ENCODE measurements at places on chromosomes 3 and 15.

- DNase-seq = no peak
These were observed 6.9 kb upstream of the GHRL start for GRCh38 chr3:10299679-10300078.

GRCh38 chr3:136262559-136262958, 12.4 kb downstream of the PCCB start:
- no peak for DNase-seq

DNA sequence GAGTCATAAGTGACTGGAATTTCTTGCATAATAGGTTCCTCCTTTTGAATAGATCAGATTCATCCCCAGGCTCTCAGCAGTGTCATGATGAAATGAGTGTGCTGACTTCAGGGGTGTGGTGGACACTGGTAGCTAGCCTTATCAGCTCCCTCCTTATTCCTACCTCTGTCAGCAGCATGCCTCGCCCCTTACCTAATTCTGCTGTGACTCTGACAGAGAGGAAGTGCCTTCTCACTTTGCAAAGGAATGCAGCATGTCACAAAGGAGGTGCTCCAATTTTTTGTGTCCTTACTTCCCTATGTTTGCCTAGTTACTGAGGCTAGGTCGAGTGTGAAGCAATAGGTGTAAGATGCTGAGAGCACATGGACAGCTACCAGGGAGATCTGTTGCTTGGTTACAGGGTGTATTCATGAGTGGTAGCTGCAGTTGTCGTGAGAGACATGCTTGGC, 90.6 kb downstream of the TNFAIP8L3 start:
- peak; percentile 15 for DNase-seq

DNA sequence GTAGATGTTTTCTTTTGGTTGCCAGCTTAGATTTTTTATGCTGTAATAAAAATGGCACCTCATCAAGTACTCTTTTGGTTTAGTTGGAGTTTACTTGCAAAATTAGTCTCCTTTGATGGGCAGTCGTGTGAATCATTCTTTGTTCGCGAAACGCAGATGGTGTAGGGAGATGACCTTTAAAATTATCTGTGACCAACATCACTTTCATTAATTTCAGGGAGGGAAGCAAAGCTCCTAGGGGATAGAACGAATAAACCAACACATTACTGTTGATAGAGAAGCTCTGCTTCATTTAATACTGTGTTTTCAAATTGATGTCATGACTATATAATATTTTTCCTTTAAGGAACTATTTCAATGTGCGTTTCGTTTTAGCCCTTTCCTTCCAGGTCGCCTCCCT, 67.4 kb downstream of the USP13 start:
- DNase-seq = no peak

DNA sequence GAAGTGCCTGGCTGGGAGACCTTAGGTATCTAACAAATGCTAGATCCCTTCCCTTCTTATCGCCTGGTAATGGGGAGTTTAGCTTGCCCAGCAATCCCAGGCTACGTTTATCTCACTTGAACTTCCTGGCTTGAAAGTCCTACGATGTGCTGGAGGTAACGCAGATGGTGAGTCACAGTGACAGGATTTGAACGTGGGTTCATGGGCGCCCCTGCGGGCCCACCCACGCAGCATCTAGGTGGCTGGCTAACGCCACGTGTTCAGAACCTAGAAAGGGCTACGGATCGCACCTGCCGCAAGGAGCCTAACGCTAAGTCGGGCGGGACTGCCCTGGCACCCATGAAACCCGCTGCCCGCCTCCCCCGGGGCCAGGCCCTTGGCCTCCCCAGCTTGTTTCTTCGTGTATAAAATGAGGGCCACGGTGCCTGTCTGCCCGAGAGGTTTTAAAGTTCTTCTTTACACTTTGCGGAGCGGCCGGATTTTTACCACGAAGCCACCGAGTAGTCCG, 600 bp upstream of the USP3 start:
- no peak for DNase-seq

GRCh38 chr15:25568751-25569150, 129.9 kb upstream of the UBE3A start:
- peak; percentile 41 for DNase-seq

DNA sequence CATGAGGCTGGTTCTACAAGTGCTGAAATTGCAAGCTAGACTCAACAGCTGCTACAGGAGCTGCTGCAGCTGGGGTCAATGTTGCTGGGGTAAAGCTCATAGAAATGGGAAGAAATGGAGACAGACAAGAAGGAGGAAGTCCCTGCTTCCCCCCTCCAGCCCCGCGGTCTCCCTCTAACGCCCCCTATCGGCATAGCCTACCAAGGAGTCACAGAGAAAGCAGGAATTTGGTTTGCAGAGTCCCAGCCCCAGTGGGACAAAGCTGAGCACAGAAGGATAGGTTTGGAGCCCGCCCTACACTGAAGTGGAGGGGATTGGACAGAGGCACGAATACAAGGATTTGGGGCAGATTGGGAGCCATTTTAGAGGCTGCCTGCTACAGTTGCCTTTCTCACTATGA, 176.9 kb upstream of the ANKRD28 start:
- no peak for DNase-seq

DNA sequence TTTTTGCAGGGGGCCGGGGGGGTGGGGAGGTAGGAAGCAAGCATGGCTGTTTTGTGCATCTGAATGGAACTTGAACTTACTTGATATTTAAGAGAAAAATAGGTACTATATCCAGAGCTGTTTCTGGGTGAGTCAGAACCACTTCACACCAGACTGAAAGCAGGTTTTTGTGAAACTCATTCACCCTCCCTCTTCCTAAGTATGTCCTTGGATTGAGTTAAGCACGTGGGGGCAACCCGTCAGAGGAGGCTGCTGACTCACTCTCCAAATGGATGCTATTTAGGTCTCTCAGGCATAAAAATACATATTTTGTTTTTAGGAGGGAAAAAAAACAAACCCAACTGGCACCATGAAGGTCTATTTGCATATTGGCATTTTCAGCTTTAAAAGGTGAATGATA, 270.3 kb downstream of the RYR3 start:
- DNase-seq = no peak

GRCh38 chr3:110995461-110996231, 76.0 kb upstream of the NECTIN3 start:
- peak; percentile 47 for DNase-seq

GRCh38 chr15:95284933-95285421, 1045.5 kb upstream of the NR2F2 start:
- peak; percentile 66 for DNase-seq

- DNase-seq = no peak
These were observed 10.3 kb downstream of the TIMP4 start for GRCh38 chr3:12148183-12148940.

- DNase-seq = no peak
These were observed 143.4 kb downstream of the GREM1 start for GRCh38 chr15:32861174-32861573.

GRCh38 chr3:25044762-25045710, 383.0 kb upstream of the RARB start:
- no peak for DNase-seq

GRCh38 chr3:97958396-97958795, 13.8 kb downstream of the RIOX2 start:
- peak; percentile 9 for DNase-seq

GRCh38 chr3:134197681-134198261, 52.9 kb downstream of the RYK start:
- peak; percentile 79 for DNase-seq

DNA sequence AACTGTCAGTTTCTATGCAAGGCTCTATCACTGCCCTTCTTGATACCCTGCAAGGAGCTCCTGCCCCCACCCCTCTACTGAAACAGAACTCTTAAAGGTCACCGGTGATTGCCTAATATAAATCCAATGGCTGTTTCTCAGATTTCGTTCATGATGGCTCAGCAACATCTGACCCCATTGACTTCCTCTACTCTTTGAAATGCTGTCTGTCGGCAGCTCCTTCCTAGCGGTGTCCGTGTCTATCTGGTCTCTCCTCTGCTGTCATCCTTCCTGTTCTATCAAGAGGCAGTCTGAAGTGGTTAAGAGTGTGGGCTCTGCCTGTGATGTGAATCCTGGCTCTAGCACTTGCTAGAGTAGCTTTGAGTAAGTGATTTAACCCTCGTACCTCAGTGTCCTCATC, 5.5 kb downstream of the TMEM266 start:
- DNase-seq = no peak

- no peak for DNase-seq
These were observed 238.7 kb upstream of the HES1 start for GRCh38 chr3:193897288-193897687.

- no peak for DNase-seq
These were observed 480.5 kb upstream of the ARRDC4 start for GRCh38 chr15:97479957-97480356.

- no peak for DNase-seq
These were observed 667.8 kb upstream of the NAALADL2 start for GRCh38 chr3:174191380-174191779.

- DNase-seq = peak; percentile 59
These were observed 50.4 kb downstream of the FLNB start for GRCh38 chr3:58058361-58059263.

DNA sequence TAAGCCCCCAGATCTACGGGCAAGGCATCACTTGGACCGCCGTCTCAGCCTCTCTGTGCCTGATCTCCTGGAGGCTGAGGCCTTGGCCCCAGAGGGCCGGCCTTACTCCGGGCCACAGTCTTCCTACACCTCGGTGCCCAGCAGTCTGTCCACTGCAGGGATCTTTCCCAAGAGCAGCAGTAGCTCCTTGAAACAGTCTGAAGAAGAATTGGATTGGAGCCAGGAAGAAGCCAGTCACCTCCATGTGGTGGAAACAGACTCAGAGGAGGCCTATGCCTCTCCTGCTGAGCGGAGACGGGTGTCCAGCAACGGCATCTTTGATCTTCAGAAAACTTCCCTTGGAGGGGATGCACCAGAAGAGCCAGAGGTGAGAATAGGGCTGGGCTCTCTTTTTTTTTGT, 67.0 kb downstream of the MCTP2 start:
- no peak for DNase-seq

- DNase-seq = no peak
These were observed 206.1 kb downstream of the CADPS start for GRCh38 chr3:62669161-62669560.

DNA sequence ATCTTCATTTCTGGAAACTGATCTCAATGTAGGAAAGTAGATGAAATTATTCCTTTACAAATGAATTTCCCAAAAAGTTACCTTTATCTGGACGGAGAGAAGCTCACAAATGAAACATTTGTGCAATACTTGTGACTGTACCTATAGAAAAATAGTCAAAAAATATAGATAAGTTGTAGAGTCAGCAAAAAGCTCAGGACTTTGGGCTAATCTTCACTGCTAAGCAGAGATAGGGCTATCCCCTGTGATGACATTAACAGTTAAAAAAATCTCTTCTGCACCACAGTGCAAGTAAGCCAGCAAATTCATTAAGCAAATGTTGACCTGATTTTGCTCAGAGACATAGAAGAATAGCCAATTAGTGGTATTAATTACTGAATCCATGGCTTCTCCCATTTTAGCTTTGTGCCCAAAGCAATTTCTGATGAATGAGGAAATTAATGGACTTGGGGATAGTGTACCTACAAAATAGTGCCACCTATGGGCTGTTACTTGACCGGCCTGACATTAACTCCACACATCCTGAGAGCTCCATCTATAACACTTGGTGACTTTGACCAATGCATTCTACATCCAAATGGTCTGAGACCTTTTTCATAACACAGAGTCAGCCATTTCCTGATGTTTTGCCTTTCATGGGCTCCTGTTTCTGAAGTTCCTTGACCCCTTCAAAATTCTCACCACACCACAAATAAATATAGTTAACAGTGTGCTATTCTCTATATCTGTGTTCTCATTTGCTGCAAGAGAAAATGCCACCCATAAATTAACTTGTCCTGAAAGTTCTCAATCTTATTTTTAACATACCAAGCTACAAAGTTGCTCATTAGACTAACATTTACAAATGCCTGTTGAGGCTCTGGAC, 105.0 kb downstream of the SSR3 start:
- peak; percentile 47 for DNase-seq

- peak; percentile 36 for DNase-seq
These were observed 7.9 kb upstream of the RTP3 start for GRCh38 chr3:46489875-46490274.

DNA sequence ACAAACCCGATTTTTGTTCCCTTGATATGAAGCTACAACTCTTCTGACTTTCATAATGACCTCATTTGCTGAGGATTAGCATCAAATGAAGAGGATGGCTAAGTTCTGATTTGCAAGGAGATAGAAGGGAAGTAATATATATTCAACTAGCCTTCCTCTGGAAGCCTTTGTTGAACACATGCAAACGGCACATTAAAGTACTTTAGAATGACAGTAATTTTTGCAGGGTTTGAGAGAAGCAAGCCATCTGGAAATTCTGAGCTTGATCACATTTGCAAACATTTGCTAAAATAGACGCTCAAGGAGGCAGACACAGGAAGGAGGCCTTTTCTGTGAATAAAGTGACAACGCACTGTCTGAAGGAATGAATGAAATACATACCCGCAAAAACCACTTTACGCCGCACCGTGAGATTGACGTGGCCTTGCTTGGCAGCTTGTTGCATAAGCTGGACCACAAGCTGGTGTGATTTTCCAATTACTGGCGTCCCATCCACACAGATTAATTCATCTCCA, 657.2 kb downstream of the MAGI1 start:
- no peak for DNase-seq

DNA sequence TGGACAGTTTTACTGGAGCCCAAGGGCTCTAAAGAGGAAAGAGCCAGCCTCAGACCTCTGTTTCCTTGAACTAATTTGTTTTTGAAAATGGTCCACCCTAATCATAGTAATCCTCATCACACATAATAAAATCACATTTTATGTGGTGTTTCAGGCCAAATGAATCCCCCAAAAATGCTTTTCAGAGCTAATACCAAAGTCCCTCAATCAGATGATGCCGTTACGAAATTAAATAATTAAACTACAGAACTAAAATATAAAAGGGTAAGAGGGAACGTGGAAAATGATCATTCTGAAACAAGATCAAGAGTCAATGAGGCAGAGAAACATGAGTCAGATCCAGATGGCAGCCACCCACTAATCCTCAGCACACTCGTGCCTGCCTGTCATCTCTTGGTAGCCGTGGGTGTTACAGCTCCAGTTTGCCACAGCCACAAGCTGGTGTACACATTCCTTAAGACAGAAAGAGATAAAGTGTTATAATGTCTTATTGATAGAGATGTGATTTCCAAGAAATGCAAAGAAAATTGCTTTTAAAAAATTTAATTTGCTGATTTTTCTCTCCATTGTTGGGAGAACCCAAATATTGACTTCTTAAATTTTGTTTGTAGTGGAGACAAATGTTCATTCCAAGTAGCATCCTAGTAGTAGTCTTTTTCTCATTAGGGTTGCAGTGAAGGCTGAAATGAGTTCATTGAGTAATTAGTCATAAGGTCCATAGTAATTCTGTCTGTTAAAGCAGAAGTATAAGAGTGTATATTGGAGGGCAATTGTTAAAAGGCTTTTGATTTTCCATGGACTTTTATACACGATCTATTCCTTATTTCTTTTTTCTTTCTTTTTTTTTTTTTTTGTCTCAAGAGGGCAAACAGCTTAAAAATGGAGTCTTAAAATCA, 104.2 kb downstream of the AGBL1 start:
- peak; percentile 29 for DNase-seq

All from AG08395 (cell line).